ENCODE measurements at places on chromosomes 7 and 10.

DNA sequence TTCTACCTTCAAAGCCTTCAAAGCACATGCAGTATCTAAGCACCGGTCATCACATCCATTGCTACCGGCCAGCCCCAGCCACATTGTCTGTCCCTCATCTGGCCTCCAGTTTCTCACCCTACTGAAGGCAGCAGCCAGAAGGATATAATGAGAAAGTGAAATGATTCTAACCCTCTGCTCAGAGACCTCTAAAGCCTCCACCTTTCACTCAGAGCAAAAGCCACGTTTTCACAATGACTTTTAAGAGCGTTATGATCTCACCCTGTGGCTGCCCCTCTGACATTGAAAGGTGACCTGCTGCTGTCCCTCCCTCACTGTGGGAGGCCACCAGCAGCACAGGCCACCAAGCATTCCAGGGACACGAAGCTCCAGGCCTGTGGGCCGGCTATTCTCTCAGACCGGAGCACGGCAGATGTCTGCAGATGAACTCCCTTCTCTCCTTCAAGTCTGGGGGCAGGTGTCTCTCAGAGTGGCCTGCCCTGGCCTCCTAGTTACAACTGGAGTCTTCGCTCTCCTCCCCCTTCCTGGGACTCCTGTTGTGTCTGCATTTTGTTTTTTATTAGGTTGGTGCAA lies 94.9 kb upstream of the EEPD1 start:
- no peak for DNase-seq

DNA sequence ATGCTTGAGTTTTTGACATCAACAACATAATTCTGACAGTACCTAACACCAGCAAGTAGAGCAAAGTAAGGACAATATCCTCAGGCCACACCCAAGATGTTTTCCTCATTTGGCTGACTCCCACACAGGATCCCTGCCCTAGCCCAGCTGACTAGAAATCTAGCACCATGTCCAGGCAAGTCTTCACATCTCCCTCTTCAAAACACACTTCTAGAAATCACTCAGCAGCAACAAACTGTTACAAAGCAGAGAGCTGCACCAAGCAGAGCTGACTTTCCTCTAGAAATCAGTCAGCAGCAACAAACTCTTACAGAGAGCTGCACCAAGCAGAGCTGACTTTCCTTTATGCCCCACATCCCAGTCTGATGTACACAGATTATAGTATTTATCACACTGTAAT lies 7.7 kb downstream of the TMEM168 start:
- DNase-seq: no peak

- DNase-seq: no peak
Observed at GRCh38 chr7:36082910-36083309, 70.1 kb upstream of the EEPD1 start.

GRCh38 chr10:3654980-3655379 lies 130.0 kb downstream of the KLF6 start:
- DNase-seq: no peak

DNA sequence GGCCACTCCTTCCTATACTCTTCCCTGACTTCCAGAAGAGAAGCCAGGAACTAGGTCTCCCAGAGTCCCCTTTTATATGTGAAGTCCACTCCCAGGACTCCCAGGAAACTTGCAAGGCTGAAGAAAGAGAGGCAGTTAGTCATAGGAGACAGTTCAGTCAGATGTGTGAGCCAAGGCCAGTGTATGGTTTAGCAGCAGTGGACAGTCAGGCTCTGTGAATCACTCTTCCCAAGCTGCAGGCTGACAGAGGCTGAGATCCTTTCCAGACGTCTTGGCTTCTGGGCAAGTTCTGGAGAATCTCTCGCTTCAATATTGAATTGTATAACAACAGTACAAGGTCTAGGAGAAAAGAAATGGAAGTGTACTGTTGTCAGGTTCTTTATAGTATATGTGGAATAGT lies 26.9 kb downstream of the BLVRA start:
- DNase-seq: no peak

DNA sequence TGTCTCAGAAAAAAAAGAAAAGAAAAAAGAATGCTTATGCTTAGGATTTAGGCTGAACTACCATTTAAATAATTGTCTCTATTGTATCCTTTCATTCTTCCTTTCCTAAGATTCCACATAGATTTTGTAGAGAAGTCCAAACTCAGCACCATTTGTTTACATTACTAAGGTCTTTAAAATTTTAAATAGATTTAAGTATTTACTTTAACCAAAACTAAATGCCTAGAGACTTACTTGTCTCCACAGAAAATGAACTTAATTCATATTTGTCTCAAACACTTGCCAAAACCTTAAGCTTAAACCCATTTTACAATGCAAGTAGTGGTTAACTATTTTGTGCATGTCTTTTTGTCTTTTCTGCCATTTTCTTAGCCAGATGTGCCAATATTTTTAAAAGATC lies 54.1 kb upstream of the ABI1 start:
- no peak for DNase-seq

- no peak for DNase-seq
Observed at GRCh38 chr10:109914966-109915365, 8.3 kb downstream of the XPNPEP1 start.

- no peak for DNase-seq
Observed at GRCh38 chr7:98167653-98168052, 43.6 kb upstream of the BHLHA15 start.

DNA sequence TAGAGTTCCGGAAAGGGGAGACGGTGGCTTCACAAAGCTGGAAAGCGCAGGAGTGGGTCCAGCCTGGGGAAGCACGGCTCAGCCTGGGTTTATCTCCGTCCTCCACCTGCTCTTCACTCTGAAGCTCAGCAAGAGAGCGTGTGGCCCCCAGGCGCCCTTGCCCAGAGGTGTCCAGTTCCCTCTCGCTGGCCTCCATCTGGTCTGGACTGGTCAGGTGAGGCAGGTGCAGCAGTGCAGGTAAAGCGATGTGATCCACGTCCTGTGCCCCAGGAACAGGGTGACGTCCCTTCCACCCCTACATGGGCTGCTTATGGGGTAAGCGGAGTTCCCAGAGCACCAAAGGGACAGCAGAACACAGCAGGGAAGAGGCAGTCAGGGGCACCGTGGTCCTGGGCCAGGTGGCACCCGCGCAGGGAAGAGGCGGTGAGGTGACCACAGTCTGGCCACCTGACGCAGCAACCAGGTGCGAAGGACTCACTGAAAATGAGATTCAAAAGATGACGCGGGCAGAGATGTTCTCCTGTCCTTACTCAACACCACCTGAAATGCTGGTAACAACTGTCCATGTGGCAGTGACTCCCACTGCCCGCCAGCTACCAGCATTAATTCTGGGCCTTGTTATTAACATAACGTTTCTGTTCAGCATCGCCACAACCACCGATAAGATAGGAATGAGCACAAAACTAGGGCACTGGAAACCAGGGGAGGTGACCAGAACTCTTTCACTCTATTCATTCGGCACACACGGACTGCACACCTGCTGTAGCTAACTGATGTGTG lies 33.0 kb upstream of the DIP2C start:
- DNase-seq: no peak

GRCh38 chr10:58577437-58577777 lies 64.7 kb downstream of the BICC1 start:
- no peak for DNase-seq

DNA sequence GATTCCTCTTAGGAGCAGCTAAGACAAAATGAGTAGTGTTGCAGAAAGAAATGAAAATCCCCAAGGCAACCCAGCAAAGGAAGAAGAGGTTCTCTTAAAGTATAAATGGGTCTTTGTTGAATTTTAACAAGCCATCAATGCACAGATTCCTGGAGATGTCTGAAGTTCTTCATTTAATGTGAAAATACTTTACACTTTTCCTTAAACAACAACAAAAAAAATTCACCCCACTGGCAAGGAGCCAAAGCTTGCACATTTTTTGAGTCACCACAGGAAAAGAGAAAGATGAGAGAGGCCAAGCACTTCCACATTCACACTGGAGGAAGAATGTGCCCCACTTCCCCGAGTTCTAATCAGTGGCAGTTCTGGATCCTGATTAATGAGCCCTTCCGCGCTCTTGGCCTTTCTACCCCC lies 286.4 kb upstream of the MEOX2 start:
- DNase-seq: no peak

DNA sequence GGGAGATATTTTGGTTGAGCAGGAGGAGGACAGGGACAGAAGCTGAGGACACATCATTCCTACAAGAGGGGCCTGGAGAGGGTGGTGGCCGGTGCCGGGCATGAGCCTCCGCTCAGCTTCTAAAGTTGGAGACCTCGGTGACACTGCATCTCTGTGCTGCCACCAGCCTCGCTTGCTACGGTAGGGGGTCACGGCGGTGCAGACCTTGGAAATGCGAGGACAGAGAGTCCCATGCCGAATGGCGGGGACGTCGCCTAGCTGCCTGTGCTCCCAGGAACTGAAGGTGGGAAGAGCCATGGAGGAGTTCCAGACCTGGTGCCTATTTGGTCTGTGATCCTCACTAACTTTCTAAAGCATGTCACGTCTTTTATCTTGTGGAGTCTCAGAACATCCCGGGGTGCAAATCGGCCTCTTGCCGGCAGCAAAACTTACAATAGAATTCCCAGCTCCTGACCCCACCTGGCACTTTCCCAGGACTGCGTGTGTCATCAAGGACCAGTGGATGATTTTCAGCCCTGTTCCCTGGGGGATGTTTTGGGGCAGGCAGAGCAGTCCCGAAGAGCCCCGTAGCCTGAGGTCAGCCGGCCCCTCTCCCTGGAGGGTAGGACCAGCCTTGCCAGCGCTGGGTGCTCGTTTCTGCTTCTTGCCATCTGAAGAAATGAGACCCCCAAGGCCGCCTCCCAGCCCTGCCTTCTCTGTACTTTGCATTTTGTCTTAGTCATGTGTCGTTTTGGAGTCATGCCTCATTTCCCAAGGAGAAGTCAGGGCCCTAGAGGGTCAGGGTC lies 205.8 kb upstream of the SHH start:
- DNase-seq: no peak

DNA sequence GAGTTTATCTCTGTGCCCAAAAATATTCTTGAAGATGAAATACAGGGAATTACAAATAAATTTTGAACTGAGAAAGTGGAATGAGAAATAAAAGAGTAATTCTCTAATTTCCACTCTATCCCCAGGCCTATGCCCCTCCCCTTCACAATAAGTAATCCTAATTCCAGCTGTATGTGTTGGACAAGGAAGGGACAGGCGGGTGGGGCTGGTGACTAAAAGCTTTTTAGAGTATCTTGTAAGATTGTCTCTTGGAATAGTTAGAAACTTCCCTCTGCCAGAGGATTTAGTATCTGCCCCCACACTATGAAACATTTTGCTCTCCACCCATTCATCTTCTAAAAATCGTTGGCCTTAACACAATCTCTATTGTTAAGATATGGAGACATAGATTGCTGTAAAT lies 199.2 kb downstream of the MBL2 start:
- DNase-seq: no peak

GRCh38 chr10:58282615-58283014 lies 13.7 kb downstream of the CISD1 start:
- no peak for DNase-seq

DNA sequence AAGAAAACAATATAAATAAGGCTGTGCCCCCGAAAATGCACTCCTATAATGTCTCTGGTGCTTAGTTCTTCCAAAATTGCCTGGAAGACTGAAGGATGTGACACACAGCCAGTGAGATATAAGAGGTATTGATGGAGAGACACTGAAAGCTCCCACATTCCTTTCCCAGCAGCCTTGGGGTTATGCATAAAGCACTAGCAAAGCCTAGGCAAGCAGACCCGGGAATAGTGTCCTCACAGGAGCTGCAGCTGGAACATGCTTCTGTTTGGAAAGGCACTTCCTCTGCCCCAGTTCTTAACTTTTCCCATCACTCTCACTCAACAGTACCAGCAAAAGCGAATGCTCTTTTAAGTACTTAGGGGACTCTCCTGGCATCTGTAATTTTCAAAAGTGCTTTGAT lies 178.0 kb downstream of the AMPH start:
- DNase-seq: no peak

- DNase-seq: no peak
Observed at GRCh38 chr7:130880668-130881067, 146.7 kb upstream of the KLF14 start.

- DNase-seq: no peak
Observed at GRCh38 chr7:109386959-109387358, 817.3 kb downstream of the DNAJB9 start.

GRCh38 chr7:149317496-149317895 lies 55.5 kb downstream of the ZNF783 start:
- no peak for DNase-seq

DNA sequence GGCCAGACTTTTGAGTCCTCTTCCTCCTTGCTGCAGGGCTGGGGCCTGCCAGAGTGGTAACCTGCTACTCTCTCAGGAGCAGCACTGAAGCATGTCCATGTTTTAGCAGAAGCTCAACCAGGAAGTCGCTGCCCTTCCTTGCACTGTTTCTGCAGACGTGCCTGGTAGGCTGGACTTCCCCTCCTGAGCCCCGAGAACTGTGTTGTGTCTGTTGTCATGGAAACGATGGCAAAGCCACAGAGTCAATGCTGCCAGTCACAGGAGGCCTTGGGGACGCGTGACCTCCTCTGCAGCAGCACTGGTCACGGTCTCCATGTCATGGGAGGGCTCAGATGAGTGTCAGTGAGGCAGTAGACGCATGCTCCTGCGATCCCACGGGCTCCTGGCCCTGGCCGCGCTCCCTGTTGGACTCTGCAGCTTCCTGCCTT lies 145.5 kb downstream of the FANK1 start:
- DNase-seq: no peak

GRCh38 chr7:31192986-31193385 lies 140.9 kb downstream of the ADCYAP1R1 start:
- no peak for DNase-seq

DNA sequence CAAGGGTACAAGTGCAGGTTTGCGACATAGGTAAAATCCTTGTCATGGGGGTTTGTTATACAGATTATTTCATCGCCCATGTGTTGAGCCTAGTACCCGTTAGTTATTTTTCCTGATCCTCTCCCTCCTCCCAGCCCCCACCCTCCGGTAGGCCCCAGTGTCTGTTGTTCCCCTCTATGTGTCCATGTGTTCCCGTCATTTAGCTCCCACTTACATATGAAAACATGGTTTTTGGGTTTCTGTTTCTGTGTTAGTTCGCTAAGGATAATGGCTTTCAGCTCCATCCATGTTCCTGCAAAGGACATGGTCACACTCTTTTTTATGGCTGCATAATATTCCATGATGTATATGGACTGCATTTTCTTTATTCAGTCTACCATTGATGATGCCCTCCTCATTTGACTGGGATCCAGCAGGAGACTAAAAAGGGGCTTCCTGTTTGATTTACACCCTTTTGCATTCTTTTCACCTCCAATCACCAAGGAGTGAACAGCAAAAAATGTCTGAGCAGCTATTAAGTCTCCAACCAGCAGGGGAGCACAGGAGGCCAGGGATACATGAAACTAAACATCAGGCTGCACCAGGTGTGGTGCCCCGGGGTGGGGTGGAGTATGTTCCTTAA lies 188.2 kb downstream of the SKIDA1 start:
- no peak for DNase-seq

- no peak for DNase-seq
Observed at GRCh38 chr7:121322460-121322859, 6.3 kb upstream of the WNT16 start.

All from cortex of kidney (tissue), 1 donor.